ENCODE measurements at places on chromosomes 12 and 14.

- DNase-seq: no peak
These were observed 19.2 kb downstream of the PPTC7 start for GRCh38 chr12:110563702-110564470.

- DNase-seq: no peak
These were observed 5.7 kb downstream of the SVOP start for GRCh38 chr12:109014984-109015765.

DNA sequence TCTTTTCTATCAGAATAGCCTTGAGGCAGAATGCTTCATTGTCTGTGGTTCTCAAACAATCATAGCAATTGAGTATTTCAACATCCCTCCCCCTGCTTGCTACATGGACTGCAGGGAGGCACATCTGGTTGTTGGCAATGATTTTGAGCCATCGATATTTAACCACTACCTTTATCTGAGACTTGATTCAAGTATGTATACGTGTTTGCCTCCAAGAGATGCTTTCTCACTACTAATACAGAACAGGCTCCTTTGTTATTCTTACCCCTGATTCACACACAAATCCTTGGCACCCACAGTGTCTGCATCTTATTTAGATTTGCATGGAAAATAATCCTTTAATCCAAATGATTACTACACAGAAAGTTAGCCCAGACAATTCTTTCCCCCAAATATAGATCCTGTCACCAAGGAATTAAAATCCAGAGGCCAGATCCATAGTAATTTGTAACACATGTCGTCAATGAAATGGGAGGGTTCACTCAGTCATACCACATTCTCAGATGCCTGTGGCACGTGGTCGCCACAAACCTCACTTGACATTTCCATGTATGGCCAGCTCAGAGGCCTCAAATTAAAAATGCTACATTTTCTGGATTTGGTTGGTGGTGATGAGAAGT is 199.3 kb downstream of the ITPR2 start:
- no peak for DNase-seq

DNA sequence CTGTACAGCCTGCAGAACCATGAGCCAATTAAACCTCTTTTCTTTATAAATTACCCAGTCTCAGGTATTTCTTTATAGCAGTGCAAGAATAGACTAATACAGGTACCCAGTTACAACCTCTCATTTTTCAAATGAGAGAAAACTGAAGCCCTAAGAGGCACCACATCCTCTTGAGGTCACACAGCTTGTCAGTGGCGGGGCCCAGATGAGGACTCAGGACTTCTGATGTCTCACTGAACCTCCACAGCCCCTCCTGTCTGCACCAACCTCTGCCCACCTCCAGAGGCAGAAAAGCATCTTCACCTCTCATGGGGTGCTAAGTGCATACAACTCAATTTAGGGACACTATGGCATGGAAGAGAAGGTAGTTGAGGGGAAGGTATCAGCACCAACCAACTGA is 120.7 kb downstream of the CRACR2A start:
- DNase-seq: no peak

DNA sequence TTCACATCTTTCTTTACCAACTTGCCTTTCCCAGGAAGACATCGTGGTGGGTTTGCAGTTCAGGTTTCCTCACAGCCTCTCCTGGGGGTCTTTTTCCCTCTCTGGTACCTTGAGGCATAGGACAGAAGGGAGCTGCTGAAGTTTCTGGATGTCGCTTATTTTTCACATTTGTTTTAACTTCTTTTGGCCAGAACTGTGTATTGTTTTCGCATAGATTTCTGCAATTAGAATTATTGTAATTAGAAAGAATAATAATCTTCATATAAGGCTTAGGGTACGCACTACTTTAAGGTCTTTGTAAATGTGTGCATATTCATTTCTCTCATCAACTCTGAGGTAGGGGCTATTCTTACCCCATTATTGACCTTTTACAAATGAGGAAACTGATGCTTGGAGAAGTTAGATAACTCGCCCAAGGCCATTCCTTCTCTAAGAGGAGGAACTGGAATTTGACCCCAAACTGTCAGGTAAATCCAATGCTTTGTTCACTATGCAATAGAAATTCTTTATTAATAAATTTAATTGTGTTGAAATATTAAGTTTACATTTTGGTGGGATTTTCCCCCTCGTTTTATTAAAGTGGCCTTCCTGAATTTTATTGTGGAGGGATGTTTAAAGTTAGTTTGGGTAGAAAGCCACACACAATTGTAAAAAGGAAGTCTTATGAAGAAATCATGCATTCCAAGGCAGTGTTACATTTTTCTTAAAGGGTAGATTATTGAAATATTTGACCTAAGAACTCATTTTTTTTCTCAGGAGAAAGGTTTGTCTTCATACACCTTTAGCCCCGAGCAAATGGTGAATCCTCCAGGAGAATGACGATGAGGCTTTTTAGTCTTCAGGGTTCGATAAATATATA is 12.1 kb upstream of the SLC38A2 start:
- DNase-seq: no peak
